ENCODE measurements at places on chromosomes 3 and 15. TPM values are rescaled to one million over a fixed set of nuclear protein-coding genes. Genes with fewer than 3 reads are reported as not detected.

SLC28A2 gene
- not detected for total RNA-seq

DNA sequence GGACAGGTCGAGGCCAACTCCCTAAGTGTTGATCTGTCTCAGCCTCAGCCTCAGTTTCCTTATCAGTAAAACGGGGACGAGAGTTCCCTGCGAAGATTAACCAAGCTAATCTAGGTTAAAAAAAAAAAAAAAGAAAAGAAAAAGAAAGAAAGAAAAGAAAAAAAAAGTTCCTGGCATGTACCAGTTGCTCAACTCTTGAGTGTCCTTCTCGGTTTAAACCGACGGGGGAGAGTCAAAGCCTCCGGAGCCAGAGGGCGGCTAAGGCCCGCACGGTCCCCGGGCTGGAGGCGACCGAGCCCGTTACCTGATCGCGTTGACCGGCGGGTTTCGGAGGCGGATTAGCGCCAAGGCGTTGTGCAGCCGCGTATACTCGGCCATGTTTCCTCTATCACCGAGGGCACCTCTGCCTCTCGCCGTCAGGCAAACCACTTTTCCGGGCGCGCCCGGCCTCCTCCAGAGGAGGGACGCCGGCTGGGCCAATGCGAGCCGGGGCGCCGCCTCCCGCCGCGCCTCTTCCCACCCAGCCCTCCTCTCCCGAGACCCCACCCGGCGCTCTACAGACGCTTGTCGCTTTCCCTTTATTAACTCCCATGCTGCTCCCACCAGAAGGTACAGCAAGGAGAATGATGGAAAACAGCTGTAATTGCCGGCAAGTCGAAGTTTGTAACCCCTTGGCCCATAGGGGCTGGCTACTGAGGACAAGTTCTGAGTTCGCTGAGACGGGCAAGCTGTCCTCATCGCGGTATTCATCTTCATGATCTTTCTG, at the start of gene EHHADH:
EHHADH (minus strand) TSS at position 405 of the 766 bp plus-strand sequence; CDS start at position 378, 27 bp downstream.
- DNase-seq: peak; percentile 74

DNA sequence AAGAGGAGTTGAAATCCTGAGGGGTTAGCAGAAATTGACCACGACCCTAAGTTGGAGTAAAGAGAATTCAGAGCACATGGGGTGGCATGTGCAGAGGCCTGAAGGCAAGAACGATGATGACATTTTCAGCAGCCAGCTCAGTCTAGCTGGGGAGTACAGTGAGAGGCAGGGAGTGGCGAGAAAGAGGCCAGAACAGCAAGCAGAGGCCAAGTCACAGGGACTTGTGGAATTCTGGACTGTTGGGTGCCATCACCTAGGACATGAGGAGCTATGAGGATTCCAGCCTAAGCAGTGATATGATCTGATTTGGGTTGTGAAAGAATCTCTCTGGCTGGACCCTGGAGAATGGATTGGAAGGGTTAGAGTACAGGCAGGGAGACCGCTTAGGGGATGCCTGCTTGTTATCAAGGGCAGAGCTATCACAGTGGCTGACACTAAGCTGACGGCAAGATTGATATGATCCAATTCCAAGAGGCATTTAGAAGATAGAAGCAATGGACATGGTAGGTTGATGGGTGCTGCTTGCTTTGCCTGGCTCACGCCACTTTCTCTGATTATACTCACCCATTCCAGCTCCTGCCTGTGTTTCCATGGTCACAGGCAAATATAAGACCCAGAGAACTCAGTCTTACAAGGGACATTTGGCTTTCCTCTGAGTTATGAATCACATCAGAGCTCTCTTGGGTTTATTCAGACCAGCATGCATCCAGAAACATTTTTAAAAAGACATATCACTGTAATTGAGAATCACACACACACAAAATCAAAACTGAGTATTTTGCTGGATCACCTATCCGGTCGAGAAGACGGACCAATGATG, 66.4 kb downstream of the LRTM1 start:
- DNase-seq: no peak

DNA sequence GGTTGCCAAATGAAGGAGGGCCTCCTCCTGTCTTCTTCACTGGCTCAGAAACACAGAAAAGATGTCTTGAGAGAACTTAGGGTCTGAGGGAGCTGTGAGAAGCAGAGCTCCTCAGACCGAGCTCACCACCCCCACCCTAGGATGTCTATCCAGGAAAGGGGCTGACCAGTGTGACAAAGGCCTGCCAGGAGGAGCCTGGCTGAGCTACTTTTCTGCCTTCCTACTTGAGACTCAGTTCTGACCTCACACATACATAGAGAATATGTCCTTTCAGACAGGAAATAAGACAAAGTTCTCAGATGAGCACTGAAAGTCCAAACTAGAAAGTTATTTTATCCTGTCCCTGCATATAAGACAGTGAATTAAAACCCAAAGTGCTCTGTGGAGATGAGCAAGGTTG, 54.5 kb downstream of the KIF9 start:
- no peak for DNase-seq

- peak; percentile 2 for DNase-seq
Observed at GRCh38 chr3:37590328-37591079, 271.2 kb upstream of the CTDSPL start.

DNA sequence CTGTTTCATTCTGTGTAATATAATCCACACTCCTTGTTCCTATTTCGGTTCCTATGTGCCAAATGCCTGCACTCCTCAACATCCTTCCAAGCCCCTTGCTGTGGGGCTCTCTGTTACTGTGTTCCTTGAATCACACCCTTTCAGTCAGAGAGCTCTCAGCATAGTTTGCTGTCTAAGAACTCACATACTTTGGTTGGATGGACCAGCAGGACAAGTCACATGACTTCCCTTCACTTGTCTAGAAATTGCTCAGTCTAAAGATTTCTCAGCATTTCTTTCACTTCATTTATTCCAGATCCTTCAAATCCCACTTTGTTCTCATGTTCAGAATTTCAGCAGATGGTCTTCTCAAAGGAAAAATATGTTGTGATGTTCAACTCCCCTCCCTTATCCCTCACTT, 203.5 kb upstream of the PFN2 start:
- DNase-seq: no peak

Data from dermis microvascular lymphatic vessel endothelial cell (primary cell).